Fibroblast of lung (primary cell): ENCODE measurements at places on chromosomes 7 and 10. TPM values are rescaled to one million over a fixed set of nuclear protein-coding genes. Genes with fewer than 3 reads are reported as not detected.

DNA sequence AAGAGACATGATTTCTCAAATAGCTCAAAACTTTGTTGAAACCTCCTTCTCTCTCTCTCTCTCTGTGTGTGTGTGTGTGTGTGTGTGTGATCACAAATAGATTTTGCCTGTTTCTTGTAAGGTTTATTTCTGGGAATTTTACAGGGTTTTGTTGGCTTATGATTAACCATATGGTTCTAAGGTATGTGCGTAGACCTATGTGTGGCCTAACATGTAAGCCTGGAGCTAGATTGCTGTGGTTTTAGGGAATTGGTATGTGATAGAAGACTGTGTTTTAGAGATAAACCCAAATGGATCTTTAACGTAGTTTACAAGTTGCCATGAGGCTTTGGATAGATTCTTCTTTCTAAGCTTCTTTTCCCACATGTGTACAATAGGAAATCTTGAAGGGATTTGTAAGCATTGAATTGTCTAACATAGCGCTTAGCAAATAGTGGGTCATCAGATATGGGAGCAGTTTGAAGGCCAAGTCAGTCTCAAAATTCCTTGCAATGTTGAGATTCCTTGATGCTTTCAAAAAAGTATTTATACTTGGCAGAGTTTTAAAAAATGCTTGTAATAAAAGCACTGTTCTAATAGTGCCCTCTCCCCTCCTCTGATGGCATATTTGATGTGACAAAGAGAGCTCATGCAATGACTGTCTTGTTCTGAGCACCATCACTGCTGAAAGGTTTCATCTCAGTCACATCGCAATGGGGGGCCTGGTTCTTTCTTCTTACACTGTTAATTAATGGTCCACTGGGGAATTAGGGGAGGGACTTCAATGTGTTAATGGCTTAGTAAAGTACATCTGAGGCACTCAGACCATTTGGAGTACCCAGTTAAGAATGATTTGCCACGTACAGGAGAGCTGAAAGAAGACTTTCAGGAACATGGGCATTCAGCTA, 118.2 kb downstream of the SNX10 start:
- DNase-seq, result no peak

- peak; percentile 65 for DNase-seq
These were observed 37.6 kb downstream of the AKR1C4 start for GRCh38 chr10:5234106-5234860.

- DNase-seq, result no peak
These were observed 87.1 kb downstream of the ITGA8 start for GRCh38 chr10:15632456-15633091.

DNA sequence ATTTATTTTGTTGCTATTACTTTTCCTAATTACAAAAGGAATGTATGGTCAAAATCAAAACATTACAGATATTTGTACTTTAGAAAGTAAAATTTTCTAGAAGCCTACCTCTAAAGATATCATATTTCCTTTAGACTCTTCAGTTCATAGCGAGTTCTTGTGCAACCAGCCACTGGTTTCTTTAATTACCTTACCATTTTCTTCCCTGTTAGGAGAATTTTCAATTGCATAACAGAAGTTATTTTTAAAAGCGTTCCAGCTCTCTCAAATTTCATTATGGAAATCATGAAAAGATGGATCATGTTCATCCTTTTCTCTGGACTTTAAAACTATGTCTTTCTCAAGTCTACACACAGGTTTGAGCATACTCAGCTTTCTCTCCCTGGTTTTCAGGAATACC, 5.0 kb upstream of the TRUB1 start:
- DNase-seq, result no peak

DNA sequence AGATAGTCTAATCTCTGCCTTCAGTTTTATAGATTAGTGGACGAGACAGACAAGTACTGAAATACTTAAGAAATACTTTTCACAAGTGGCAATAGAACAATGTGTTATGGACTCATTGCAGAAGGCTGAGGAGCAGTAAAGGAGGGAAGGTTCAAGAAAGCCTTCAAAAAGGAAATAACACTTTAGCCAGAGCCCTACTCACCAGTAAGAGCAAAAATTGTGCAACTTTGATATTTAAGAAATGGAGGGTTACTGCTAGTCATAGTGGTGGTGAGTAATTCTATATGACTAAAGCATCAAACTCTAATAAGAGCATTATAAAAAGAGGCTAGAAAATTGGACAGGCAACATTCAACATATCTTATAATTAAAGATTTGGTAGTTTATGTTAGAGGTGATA, 28.8 kb downstream of the PTPN12 start:
- peak; percentile 62 for DNase-seq

DNA sequence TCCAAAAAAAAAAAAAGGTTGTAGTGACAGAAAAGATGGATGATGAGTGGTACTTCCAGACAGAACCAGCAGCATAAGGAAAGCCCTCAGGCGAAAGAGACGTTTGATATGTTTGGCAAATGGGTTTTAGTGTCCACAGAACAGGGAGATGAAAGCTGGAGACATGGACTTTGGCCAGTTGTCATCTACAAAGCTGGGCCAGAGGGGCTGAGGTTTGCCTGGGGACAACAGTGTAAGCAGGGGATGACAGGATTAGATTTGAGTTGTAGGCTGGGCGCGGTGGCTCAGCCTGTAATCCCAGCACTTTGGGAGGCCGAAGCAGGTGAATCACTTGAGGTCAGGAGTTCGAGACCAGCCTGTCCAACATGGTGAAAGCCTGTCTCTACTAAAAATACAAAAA, 47.8 kb upstream of the ELN start:
- no peak for DNase-seq

GRCh38 chr10:27481486-27481885, 22.6 kb upstream of the RAB18 start:
- DNase-seq, result no peak

- no peak for DNase-seq
These were observed 53.1 kb downstream of the MKI67 start for GRCh38 chr10:128072941-128073645.

GRCh38 chr7:152054367-152055230, 29.1 kb downstream of the GALNT11 start:
- peak; percentile 85 for DNase-seq

DNA sequence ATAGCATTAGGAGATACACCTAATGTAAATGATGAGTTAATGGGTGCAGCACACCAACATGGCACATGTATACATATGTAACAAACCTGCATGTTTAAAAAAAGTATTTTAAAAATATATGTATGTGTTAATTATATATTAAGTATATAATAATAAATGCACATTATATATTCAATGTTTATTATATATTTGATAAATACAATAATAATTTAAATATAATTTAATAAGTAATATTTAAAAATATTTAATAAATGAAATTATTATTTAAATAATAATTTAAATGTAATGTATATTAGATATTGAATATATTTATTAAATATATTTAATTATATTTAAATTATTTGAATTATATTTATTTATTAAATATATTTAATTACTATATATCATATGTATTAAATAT, 661.3 kb upstream of the COBL start:
- no peak for DNase-seq

GRCh38 chr10:124596962-124597845, 135.6 kb downstream of the LHPP start:
- DNase-seq, result no peak

GRCh38 chr7:34757570-34758110, 99.6 kb downstream of the NPSR1 start:
- DNase-seq, result no peak

DNA sequence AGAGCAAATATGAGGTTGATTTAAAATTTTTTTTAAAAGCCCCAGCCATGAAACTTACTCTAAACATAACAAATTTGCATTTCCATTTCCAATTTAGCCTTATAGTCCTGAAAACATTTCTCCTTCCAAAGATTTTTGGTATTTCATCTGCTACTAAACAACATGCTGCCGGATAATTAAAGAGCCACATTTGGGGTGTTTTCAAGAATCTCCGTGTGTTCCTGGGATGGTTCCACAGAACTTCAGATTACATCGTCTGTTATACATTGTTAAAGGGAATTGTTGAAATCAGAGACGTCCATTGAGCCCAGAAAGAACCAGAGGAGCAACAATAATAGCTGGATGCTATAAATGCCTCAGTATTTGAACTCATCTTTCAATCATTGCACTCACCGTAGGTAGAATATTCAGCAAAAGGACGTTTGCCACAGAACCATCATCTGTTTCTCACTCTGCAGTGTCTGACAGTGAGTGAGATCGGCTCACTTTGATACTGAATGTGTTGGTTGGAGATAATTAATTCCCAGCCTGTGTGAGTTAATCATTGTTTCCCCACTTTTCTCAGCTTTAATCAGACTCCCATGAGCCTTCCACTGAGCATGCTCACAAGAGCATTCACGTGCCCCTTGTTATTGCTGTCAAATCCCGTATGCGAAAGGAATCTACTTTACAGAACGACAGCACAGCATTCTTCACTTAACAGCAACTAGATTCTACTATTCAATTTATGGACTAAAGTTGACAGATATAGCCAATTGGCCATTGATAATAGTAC, 128.4 kb upstream of the PALS2 start:
- no peak for DNase-seq

- DNase-seq, result no peak
These were observed 75.3 kb downstream of the ZNF503 start for GRCh38 chr10:75326306-75326705.

GRCh38 chr7:68613897-68614296, 984.4 kb upstream of the AUTS2 start:
- no peak for DNase-seq

- DNase-seq, result no peak
These were observed 2.1 kb downstream of the CNNM2 start for GRCh38 chr10:102919992-102920739.

- DNase-seq, result peak; percentile 34
These were observed 396.8 kb upstream of the LRGUK start for GRCh38 chr7:133730360-133730759.

- peak; percentile 37 for DNase-seq
These were observed 333.9 kb downstream of the AUTS2 start for GRCh38 chr7:69932034-69932628.

DNA sequence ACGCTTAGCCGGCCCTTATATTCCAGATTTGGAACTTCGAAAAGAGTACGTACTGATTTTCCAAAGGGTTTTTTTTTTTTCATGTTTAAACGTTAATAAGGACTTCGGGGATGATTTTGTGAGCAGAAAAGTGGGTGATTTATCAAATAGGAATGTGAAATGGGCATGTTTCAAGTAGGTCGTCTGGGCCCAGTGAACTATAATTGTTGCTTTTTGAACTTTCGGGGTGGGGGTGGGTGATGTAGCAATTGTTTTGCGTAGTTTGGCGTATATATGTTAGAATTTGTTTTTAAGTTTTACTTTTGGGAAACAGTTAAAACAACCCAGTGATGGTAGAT, 299 bp upstream of the PBLD start:
- DNase-seq, result no peak

DNA sequence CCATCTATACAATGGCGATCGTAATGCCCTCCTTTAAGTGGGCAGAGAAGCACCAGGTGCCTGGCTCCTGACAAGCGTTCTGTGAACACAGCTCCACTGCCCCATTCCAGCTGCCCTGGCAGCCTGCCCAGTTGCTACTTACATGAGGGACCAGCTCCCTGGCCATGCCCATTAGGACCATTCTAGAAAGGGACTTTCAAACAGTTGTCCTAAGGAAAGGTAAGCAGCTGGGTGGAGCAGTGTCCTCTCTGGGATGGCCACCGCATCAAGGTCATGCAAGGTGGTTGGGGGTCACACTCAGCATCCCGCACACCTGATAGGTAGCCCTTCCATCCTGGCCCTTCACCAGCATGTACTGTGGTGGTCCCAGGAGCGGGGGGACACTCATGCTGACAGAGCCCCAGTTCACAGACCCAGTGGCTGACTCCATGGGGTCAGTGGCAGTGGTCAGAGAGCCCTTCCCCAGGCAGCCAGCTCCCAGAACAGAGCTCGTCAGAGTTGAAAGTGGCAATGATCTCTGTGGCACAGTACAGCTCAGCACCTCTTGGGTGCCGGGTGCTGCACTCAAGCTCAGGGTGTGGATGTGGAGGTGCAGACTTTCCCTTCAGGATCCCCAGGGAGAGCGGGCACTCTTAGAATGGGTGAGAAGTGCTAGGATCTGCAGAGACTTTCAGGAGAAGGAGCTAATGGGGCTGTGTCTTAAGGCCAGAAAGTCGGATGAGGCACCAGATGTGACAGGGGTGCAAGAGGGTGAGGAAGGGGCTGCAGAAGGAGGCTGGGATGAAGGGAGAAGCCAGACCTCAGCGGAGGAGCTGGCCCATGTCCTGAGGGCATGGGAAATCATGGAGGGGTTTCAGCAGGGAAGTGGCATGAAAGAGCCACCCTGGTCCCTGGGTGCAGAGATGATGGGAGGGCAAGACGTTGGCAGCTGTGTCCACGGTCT, 10.9 kb downstream of the MMRN2 start:
- DNase-seq, result no peak

DNA sequence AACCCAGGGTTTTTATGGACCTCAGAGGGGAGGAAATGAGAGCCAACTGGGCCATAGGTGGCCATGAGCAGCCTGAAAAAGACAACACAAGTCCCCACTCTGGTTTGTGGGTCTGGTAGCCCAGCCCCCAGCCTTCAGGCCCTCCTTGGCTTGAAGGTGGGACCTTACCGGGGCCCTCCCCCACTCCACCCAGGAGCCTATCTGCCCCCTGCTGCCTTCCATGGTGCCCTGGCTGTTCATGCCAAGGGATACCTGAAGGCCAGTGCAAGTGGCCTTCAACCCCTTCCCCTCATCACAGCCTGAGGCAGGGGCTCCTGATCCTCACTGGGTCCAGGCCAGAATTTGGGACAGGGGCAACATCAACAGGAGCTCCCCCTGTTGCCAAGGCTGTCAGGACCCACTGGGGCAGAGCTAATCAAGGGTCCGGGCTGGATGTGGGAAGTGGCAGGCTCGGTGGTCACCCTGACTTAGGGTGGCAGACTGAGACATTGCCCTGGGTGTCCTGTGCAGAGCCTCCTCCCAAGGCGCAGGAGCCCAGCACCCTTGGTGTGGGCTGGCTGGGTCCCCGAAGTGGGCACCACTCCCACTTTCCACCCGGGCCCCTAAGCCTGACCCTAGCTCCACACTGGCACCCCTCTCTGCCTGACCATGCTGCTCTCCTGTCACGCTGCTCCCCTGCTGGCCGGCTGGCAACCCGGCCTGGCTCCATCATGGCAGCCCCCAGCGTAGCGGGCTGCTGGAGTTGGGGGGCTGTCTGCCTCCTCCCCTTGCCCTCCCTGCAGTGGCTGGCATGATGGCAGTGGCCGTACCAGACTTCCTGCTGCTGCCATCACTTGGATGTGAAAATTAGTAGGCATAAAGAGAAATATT, 6.4 kb downstream of the WDFY4 start:
- no peak for DNase-seq

Gene NANOS1
- polyA plus RNA-seq, result 1.1 and 2.3 TPM in 2 replicates

Gene ARHGEF35
- 1.1 and 1.9 TPM in 2 replicates for polyA plus RNA-seq

Gene FAM25C
- polyA plus RNA-seq, result not detected in 2 replicates

Gene UBE3C
- 76.2 and 76.3 TPM in 2 replicates for polyA plus RNA-seq

Gene PPP1R3A
- not detected in 2 replicates for polyA plus RNA-seq

Gene ADCK2
- polyA plus RNA-seq, result 7.1 and 9.5 TPM in 2 replicates

Gene HOXA7
- polyA plus RNA-seq, result 5.3 and 5.9 TPM in 2 replicates

Gene MYH16
- not detected in 2 replicates for polyA plus RNA-seq

Gene USP54
- polyA plus RNA-seq, result 7.8 and 9.5 TPM in 2 replicates

Gene SLC26A4
- 0.33 and 0.51 TPM in 2 replicates for polyA plus RNA-seq

Gene ZP3
- 1.4 TPM in 2 replicates for polyA plus RNA-seq
